G401 (cell line): ENCODE measurements at places on chromosomes 1 and 21. TPM values are rescaled to one million over a fixed set of nuclear protein-coding genes. Genes with fewer than 3 reads are reported as not detected.

DNA sequence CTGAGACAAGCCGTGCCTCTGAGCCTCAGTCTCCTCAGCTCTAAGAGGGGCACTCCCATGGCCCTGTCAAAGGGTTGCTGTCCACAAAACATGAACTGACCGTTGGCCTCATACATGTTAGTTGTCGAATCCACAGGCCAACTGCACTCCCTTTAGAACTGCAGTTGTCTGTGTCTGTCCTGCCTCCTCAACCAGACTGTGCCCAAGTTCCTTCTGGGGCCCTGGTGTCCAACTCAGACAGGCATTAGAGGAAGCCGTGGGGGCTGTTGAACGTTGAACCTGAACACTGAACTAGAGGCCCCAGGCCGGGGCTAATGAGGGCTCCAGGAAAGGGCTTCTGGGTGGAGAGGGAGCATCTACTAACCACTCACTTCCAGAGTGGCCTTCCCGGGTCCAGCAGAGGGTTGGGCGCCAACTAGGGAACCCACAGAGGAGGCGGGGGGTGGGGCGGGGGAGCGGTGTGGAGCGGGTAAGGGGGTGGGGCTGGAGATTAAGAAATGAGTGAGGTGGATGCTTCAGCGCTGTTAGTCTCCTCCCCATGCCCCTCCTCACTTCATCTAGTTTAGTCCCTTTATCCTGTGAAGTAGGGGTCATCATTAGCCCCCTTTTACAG lies at the start of gene RAB42:
RAB42 (plus strand) TSS at position 558 of the 613 bp plus-strand sequence. CDS start 247 bp downstream, outside the sequence.
- no peak for DNase-seq

GRCh38 chr1:162056043-162056442 lies 13.4 kb upstream of the NOS1AP start:
- DNase-seq = peak; percentile 84

DNA sequence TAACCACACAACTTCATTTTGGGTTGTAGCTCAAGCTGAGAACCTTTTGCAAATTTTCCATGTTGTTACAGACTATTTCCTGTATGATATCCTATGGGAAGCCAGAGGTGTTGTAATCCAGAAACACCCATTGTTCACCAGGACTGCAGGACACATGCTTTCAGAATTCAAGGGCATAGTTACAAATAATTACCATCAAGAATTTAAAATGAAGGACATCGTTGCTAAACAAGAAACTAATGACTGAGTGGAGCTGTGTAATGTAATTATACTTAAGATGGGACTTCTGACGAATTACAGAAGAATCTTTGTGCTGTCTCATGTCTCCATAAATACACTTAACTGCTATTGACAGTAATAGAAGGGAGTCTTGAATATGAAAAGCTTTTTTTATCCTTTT lies 47.6 kb upstream of the HOOK1 start:
- DNase-seq = no peak

GRCh38 chr1:29984166-29984861 lies 739.1 kb downstream of the MATN1 start:
- DNase-seq = no peak

- DNase-seq = no peak
Observed at GRCh38 chr1:193285641-193286040, 99.2 kb upstream of the B3GALT2 start.

DNA sequence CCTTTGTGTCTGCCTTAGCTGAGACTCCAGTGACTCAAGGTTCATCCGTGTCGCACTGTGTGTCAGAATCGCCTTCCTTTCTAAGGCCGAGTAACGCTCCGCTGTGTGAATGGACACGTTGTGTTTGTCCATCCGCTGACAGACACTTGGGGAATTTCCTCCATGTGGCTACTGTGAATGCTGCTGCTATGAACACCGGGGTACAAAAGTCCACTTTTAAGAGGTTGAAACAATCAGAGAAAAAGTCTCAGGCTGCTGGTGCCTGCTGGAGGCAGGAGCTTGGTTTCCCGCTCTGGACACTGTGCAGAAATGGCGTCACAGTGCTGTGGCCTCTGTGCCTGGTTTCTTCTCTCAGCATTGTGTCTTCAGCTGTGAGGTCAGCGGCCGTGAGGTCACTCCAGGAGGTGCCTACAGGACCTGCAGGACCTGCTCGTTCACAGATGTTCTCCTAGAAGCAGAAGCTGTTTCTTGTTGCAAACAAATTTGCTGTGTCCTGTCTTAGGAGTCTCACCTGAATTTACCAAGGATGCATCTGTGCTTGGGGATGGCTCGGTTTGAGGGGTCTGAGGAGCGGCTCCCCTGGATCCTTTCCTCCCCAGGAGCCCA lies 34.2 kb downstream of the KRTAP10-1 start:
- DNase-seq = no peak

GRCh38 chr1:110393691-110394492 lies 3.1 kb upstream of the SLC16A4 start:
- no peak for DNase-seq

DNA sequence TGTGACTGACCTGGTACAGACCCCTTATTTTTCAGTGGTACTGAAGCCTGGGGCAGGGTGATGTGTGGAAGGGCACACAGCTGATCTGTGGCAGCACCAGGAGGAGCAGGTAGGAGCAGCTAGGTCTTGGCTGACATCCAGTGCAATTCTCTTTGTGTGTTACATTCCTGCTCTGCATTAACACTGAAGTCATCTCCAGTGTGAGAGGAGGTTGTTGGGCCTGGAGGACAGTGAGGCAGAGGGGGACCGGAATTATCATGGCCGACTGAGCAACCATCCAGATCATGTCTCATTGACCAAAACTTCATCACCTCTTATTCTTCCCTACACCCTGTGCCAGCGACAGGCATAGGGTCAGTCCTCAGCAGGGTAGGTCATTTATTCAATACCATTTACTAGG lies 1.5 kb downstream of the SLAMF8 start:
- DNase-seq = no peak

DNA sequence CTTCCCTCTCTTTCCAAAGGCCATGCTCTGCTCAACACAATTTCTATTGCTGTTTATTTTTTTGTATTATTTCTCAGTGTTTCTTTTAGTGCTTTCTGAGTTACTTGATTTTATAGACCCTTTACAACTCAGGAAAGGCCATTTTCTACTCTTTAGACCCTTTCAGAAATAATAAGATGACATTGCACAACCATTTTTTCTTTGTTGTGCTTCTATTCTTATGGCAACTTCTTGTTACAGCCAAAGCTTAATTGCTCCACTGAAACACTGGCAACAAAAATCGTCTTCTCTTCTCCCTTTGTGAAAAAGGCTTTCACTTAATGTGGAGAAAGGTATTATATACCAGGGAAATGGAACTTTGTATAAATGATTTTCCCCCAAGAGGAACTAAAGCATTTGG lies 39.0 kb upstream of the SAMSN1 start:
- DNase-seq = no peak

- no peak for DNase-seq
Observed at GRCh38 chr1:221149111-221149510, 269.9 kb downstream of the HLX start.

GRCh38 chr1:184940694-184941409 lies 33.5 kb downstream of the NIBAN1 start:
- no peak for DNase-seq

DNA sequence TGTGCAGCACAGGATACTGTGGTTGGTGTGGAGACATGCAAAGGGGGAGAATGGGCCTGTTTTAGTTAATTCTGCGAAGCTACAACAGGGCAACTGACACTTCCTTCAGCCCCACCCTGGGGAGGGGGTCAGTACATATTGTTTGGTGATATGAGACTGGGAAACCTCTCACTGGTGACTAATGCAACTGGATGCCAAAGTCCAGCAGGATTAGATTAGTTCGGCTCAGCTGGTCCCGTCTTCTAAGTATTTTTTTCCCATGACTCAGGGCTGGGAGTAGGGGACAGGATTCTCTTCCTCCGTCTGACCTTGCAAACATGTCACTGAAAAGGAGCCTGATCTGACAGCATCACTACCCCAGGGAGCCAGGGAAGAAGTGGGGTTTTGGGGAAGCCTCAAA lies 43.0 kb downstream of the PLXNA2 start:
- DNase-seq = no peak

GRCh38 chr1:12206792-12207424 lies 22.9 kb upstream of the VPS13D start:
- no peak for DNase-seq

DNA sequence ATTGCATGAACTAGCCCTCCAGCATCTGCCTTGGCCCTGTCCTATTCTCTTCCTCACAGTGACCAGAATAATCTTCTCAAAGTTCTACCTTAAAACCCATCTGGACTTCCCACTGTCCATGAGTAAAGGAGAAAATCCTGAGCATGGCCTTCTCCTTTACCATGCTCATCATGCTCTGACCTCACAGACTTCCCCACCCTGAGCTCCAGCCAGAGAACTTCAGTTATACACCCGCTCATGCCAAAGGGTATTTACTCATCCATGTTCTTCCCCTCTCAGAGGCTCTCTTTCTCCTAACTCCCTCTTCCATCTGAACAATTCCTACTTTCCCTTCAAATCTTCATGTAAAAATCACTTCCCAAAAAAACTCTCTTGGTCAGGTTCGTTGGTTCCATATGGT lies 188.4 kb downstream of the SETD4 start:
- DNase-seq = no peak

- DNase-seq = peak; percentile 94
Observed at GRCh38 chr1:2073382-2074230, 23.4 kb downstream of the PRKCZ start.

DNA sequence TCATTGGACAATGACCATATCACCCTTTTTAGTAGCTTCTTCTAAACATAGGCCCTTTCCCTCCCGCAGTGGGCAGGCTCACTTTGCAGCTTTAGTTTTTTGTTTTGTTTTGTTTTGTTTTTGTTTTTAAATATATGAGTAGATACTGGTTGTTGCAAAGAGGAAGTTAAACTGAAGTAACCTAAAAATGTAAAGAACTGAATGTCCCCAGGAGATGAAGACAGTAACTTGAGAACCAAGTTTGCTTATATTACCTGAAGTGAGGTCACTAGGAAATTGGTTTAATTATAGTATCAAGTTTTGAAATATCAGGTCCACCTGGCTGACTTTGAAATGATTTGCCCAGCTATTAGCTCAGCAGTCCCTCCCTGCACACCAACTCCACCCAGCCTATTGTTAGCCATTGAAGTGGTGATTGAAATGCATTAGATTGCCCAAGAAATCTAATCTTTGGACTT lies 18.2 kb downstream of the SMAP2 start:
- DNase-seq = no peak

GRCh38 chr1:34547046-34547674 lies 207.7 kb upstream of the GJB5 start:
- no peak for DNase-seq

DNA sequence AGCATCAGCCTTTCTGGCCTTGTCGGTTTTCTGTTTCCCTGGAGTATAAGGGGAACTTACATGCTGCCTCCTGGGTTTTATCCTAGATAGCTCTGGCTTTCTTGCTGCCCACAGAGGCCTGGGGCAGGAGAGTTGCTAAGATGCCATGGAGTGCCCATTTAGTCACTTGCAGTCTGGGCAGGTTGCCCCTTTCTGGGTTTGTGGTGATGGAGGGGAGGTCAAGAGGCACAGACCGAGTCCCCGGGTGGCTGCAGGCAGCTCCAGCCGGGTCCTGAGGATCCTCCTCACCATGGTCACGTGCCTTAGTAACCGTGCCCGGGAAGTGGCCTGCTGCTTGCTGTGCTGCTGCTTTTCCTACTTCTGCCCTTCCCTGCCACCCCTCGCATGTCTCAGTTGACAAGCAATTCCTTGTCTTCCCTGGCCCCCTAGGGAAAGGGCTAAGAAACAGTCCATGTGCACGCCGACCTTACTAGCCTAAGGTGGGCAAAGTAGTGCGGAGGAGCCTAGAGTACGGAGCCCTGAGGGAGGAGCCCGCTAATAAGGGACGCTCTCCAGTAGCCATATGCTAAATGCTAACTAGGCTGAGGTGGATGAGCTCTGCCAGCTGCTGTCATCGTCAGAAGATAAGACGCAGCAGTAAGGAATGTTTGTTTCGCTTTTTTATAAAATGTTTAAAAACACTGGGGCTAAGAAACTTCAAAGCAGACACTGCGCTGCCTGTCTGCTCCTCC lies 34.8 kb downstream of the CLCA1 start:
- DNase-seq = peak; percentile 59

GRCh38 chr1:107691540-107691939 lies 273.4 kb downstream of the VAV3 start:
- DNase-seq = no peak

- no peak for DNase-seq
Observed at GRCh38 chr1:169886931-169887330, 6.8 kb downstream of the SCYL3 start.

- DNase-seq = peak; percentile 45
Observed at GRCh38 chr1:21541835-21542234, 32.6 kb downstream of the ALPL start.

DNA sequence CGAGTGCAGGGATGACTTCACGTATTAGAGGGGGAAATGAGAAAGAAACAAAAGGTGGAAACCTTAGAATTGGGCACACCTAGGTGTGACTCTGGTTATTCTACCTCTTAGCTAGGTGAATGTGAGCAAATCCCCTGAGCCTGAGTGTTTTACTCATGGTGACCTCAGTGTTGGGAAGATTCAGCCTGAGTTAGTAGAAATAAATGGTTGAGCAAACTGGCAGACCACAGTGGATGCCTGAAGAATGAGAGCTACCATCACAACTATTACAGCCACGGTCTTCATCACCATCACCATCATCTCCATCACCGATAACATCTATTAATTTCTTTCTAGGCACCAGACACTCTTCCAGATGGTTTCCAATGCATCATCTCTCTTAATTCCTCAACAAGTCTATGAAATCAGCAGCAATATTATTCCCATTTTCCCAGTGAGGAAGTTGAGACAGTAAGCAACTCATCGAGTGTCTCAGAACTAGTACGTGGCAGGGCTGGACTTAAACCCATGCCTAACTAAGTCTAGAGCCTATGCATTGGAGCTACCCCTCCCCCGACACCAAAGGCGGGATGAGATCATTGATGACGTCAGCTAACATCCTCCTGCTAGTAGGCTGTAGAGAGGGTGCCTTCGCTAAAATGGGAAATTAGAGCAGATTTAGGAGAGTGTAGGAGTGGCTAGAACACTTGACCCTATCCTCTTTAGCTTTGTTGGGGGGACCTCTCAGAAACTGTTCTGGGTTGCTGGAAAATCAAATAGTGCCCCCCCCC lies 7.9 kb upstream of the KAZN start:
- DNase-seq = no peak

Gene ADAMTS5
- total RNA-seq = not detected in 2 replicates

Gene DNAJC28
- 0.49 and 3.8 TPM in 2 replicates for total RNA-seq

Gene OR6K3
- total RNA-seq = not detected in 2 replicates

Gene TPTE
- total RNA-seq = not detected in 2 replicates

Gene CLDN17
- total RNA-seq = not detected in 2 replicates

Gene TRIM33
- 16.5 and 21.1 TPM in 2 replicates for total RNA-seq

Gene UTP25
- total RNA-seq = 9.7 and 13.5 TPM in 2 replicates

Gene PDE4B
- not detected in 2 replicates for total RNA-seq

Gene PUM1
- total RNA-seq = 43.0 and 64.4 TPM in 2 replicates

Gene CTH
- 3.0 and 9.7 TPM in 2 replicates for total RNA-seq

Gene HCN3
- 1.1 and 3.3 TPM in 2 replicates for total RNA-seq

Gene LCE1B
- not detected in 2 replicates for total RNA-seq
